ENCODE measurements at places on chromosomes 16 and 17.

GRCh38 chr17:82534401-82534812 lies 14.9 kb downstream of the FOXK2 start:
- DNase-seq: no peak

GRCh38 chr16:88013766-88014251 lies 62.6 kb downstream of the BANP start:
- no peak for DNase-seq

- DNase-seq: no peak
Observed at GRCh38 chr16:85642762-85643358, 29.7 kb downstream of the GSE1 start.

DNA sequence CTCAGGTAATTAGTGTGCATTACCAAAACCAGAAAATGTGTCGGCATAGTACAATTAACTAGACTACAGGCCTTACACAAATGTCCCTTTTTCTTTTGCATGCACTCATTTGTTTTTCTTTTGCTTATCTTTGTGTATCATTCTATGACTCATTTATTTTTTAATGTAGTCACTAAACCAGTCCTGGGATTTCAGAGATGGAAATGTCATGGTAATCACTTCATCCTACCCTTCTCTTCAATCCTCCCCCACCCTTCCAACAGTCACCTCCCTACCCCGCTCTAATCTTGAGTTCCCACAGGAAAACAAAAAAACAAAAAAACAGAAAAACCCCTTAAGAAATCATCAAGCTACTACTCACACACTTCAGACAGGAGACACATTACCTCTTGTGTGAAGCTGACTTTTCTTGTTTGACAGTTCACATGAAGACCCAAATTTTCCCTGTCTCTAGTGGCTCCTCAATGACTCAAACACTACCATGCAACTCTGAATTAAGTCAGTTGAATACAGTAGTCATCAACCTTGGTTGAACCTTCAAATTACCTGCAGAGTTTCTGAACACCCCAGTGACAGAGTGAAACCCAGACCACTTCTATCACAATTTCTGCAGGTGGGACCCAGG lies 242.4 kb upstream of the SALL1 start:
- DNase-seq: no peak

DNA sequence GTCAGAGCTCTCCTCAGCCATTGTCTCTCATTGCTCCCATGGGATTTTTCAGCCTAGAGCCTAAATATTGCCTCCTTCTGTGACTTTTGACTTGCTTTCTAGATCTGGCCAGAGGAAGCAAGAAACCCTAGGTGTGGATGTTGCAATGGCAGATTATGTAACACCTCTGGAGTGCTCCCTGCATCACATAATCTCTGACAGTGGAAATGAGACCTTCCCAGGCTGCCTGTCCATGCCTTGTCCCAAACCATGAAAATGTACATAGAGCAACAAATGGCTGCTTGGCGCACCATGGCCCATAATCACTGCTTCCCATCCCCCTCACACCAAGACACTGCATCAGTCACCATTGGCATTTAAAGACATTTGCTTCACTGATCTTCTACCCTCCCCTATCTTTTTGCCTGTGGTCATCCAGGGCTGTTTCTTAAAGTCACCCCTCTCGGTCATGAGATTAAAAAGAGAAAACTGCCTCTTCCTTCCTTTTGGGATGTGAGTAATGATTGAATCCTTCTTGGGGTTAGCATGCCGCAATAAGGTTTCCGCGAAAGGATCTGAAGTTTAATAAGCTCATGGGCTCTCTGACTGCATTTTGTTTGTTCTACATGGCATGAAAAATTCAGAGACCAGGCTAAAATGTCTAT lies 34.2 kb upstream of the CCL2 start:
- no peak for DNase-seq

DNA sequence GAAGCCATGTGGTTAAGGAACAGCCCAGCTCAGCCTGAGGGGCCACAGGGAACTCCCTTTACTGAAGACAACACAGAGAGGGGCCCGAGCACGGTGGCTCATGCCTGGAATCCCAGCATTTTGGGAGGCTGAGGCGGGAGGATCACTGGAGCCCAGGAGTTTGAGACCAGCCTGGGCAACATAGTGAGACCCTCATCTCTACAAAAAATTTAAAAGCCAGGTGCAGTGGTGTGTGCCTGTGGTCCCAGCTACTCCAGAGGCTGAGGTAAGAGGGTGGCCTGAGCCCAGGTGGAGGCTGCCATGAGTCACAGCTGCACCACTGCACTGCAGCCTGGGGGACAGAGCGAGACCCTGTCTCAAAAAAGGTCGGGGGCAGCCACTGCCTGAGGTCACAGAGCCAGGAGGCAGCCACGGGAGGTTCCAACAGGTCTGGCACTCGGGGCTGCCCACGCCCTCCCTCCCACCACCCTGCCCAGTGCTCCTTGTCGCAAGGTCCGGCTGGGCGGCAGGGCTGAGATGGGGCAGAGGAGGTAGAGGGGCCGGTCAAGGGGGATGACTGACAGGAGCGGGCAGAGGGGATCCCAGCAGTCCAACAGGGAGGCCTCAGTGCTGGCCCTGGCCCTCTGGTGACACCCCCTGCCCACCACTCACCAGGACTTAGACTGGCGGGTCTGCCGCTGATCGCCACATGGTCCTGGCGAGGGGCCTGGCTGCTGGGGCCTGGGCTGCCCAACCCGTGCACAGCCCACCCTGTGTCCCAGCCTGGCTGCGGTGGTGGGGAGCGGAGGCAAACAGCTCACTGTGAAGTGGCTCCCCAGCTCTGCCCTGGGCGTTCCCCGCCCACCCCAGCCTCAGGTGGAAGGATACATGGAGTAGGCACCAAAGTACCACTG lies 3.4 kb downstream of the CYBA start:
- no peak for DNase-seq

GRCh38 chr16:62194828-62195227 lies 158.6 kb upstream of the CDH8 start:
- no peak for DNase-seq

DNA sequence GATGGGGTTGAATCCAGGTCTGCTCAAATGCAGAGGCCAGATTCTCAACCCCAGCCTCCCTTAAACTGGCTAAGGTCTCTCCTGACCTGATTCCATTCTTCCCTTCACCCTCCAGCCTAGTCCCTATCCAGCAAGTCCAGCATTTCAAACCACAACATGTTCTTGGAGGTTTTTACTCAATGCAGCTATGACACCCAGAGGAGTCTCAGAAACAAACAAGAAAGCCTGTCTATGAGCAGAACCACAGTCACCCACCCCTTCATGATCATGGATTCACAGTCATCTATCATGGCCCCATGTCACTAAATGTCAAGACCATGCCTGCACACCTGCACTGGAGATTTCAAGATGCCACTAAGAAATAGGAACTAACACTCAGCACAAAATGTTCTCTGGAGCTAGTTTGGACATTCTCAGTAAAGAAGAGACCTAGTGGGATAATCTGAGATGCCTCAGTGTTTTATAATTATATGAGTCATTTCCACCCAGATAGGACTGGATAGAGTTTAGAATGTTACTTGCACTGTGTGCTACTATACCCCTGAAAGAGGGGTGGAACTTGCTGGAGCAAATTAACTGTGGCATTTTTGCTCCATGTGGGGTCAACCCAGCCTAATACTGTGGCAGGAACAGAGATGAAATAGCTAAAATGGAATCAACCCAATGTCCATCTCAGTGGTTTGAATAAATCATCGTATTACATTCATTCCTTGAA lies 9.5 kb upstream of the METTL22 start:
- no peak for DNase-seq

DNA sequence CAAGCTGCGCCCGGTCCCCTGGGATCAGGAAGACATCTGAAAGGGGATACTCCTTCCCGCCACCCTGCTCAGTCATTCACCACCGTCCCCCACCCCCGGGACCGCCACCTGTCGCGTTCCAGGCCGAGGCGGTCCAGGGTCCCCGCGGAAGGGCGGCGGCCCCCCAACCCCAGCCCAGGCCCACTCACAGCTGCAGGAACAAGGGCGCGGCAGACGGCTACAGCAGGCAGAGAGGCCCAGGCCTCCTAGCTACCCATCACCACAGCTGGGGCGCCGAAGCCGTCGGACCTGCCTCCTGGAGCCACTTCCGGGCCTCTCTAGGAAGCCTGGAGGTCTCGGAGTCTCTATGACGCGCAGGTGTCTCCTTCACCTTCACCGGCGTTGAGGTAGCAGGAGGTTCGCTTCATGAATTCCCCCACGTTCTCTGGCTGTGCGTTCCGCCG lies at the start of gene SDR42E1:
Gene SDR42E1, minus strand, starts transcription at position 272 of the 443 bp plus-strand sequence. CDS start 10,612 bp downstream, outside the sequence.
- DNase-seq: no peak

DNA sequence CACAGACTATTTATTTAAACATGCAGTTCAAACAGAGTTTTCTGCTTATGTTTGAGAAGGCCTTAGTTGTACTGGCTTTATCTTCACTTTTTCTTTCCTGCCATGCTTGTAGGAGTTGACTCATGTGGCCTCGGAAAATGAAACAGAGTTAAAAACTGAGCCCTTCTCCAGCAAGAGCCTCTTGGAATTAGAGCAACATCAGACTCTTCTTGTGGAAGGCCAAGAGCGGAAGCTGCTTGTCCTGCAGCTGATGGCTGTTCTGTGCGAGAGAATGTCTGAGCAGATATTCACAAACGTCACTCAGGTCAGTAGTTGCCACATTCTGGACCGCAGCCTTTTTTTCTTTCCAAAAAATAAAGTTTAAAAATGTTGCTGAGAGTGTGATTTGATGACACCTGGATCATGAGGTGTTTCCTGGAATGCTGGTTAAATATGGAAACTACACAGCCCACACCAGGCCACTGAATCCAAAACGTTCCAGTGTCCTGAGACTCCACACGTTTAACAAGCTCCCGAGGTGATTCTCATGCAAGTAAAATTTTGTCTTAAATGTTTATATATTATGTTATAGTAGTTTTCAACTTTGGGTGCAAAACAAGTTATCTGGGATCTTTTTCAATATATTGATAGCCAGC lies 65.9 kb downstream of the TANGO6 start:
- no peak for DNase-seq

DNA sequence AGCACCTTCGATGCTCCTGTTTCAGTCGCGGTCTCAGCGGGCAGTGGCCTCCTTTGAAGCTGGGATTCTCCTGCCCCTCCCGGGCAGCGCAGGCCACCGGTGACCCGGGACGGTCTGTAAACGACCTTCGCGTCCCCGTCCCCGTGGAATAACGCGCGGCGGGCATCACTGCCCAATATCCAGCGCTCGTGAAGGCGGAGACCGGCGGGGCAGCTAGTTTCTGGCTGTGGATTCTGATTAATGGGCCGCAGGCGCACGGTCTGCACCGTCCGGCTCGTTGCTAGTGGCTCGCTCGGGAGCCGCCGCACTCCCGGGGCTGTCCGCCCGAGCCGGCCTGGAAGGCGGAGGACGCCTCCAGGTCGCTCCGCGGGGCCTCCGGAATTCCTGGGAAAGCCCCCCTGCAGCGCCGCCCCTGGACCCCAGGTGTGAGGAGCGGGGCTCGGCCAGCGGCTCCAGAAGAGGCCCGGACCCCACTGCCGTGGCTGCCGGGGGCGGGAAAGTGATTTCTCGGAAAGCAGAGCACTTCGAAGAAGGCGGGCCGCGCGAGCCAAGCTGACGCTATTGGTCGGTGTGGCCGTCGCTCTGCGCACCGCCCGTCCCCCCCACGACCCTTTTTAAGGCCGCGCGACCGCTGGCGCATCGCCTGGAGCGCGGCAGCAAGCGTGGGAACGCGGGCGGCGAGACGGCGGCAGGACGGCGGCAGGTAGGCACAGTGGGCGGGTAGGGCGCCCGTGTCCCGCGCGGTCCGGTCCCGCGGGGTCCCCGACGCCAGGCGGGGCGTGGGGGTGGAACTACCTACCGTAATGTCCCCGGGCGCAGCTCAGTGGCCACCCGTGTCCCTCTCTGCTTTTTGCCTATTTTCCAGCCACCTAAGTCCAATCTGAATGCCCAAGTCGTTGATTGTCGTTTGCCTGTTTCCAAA lies at the start of gene IRF8:
Gene IRF8, plus strand, starts transcription at position 642 of the 922 bp plus-strand sequence. CDS start 3,854 bp downstream, outside the sequence.
- no peak for DNase-seq

DNA sequence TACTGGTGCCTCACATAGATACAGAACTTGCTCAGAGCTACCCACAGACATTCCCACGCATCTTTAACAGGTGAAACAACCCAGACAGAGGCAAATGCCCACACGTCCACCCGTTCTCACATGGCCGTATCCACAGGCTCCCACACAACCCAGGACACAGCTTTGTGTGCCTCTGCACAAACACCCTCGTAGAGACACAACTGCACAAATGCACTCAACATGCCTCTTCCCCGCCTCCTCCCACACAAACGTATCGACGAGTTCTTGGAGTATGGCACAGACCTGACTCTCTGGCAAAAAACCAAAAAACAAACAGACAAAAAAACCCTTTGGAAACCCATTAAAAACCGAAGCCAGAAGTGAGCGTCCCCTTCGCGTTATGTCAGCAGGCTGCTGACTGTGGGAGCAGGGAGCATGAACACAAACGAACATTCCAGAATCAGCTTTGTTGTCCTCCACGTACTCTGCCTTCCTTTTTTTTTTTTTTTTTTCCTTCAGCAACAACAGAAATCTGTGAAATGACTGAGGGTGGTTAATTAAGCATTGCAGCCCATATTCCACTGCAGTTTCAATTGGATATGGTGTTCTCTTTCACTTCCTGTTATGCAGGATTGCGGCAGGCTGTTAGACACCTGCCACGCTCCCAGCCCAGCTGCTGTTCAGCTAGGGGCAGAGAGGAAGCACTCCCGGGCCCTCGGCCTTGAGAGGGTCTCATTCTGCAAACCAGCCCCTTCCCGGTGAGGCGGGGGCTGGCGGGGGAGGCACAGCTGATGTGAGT lies 313.7 kb downstream of the MAF start:
- no peak for DNase-seq

Data from DMS 273 treated with DMSO at 0.1 percent for 48 hours (cell line).